RCC 7860 (cell line): ENCODE measurements at places on chromosomes 3 and 15.

- DNase-seq, result no peak
Observed at GRCh38 chr3:14377838-14378169, 24.6 kb upstream of the SLC6A6 start.

DNA sequence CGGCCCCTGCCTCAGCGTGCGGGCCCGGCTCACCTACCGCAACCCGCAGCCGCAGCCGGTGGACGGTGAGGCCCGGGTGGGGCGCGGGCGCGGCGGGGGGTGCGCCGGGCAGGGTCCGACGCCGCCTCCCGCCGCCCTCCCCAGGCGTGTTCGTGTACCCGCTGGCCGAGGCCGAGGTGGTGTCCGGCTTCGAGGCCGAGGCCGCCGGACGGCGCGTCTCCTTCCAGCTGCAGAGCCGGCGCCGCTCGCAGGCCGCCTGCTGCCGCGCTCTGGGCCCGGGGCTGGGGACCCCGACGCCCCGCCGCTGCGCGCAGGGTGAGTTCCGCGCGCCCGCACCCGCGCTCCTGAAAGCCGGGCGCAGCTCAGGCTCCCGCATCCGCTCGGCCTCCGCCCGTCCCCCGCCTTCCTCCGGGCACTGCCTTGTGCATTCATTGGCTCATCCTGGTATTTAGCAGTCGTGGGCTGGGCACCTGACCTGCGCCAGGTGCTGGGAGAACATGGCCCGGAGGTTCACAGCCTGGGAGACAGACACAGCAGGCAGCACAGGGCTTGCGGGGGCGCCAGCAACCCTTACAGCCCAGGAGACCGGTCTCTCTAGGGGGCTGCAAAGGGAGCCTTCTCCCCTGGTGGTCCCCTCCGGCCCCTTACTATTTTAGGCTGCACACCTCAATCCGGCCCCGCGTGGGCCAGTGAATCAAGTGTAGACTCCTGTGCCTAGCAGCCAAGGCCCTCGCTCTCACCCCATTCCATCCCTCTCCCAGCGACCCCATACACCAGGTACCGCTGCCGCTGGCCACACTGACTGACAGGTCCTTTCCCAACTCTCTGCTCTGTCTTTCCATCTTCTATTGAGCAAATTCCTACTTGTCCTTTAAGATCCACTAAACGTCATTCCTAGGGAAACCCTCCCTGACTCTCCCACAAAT is 1.5 kb downstream of the VWA5B2 start:
- no peak for DNase-seq

- DNase-seq, result no peak
Observed at GRCh38 chr15:97966924-97967620, 6.6 kb downstream of the ARRDC4 start.

DNA sequence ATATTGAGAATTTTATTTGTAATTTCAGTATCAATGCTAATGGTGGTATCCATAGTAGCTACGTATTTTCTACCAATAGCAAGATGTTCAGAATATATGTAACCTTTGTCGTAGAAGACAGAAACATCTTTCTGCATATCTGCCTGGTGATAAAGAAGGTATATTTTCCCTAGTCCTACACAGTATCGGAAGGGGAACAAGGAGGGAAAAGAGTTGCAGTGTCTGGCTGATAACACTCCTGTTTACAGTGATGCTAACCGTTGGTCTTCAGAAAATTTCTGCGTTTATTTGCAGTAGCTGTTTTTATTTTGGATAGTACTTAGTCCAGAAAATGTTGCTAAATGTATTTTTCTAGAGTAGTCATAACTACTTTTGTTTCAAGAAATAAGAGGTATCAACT is 25.2 kb downstream of the TSC22D2 start:
- no peak for DNase-seq

DNA sequence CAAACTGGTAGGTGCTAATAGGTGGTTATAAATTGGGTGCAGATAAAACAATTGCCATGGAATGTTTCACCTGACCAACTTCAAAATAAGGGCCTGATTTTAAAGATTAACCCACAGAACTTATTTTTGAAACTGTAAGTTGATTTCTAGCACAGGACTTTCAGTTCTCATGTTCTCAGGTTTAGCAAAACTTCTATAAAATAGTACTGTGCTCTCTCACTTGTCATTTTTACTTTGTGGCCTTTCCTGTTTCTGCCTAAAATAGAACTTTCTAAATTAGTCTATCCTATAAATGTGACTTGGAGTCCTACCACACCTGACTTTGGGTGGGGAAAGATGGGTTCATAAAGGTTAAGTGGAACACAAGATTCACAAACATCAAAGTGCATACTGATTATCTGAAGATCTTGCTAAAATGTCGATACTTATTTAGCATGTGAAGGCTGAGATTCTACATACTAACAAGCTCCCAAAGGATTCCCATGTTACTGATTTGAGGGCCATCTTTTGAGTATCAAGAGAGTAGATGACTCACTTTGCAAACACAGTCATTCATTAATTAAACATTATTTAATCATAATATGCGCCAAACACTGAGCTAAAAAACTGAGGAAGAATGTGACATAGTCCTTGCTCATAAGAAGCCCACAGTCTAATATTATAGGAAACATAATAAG is 38.6 kb downstream of the BTLA start:
- no peak for DNase-seq

GRCh38 chr3:117404730-117405129 is 695.2 kb downstream of the TUSC7 start:
- no peak for DNase-seq

DNA sequence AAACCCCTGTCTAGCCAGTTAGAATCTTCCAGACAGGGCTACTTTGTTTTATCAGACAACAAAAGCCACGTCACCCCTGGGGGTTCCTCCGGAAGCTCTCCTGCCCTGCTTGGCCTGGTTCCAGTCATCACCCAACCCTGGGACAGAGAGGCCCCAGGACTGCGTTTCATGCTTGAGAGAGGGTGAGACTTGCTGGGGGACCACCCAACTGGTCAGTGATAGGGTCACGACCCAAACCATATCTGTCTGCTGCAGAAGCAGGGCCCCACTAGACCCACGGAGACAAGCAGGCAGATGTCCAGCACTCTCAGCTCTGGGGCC is 1.2 kb downstream of the NT5DC2 start:
- peak; percentile 39 for DNase-seq

DNA sequence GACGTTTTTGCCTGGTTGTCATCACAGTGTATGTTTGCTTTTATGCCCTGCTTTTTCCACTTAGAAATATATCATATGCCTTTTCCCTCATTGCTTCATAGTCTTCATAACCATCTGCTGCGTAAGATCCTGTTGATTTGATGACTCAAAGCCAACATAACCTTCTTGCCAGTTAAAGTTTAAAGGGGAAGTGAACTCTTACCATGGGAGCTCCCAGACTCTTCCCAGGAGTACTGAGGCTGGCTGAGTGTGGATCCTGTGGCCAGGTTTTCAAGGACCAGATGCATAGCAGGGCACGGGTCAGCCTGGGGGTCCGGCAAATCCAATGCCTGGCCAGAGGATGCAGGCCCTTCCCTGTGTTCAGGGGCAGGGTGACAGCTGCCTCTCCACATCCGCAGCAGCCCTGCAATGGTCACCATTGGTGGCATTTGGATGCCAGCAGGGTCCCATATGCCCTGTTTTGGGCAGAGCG is 42.0 kb upstream of the SACM1L start:
- DNase-seq, result peak; percentile 81

- DNase-seq, result no peak
Observed at GRCh38 chr3:77242371-77242770, 202.5 kb downstream of the ROBO2 start.

DNA sequence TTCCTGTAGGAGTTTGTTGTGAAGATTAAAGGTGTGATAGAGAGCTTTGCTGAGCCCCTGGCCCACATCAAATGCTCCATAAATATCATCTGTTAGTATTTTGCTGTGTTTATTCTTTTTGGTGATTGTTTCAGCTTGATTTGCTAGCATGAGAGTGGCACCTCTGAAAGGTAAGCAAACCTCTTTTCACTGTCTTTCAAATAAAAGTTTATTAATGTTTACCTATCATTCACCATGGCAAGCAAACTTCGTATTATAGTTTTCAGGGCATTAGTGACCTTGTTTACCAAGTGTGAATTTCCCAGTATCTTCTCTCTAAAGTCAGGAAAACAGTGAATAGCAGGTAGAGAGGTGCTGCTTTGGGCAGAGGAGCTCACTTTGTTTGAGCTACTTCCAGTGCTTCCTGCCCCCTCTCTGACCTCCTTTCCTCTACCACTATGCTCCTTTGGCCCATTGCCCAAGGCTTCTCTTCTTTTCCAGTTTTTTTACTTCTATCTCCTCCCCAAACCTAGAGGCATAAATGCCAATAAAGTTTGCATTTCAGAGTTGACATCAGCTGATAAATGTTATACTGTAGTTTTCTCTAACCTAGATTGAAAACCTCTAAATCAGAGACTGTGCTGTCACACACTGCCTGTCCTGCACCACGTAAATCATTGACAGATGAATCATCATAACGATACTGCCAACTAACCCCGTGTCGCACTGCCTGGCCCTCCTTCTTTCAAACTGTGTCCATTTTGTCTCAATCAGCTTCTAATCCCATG is 569.0 kb downstream of the TUSC7 start:
- DNase-seq, result peak; percentile 87

DNA sequence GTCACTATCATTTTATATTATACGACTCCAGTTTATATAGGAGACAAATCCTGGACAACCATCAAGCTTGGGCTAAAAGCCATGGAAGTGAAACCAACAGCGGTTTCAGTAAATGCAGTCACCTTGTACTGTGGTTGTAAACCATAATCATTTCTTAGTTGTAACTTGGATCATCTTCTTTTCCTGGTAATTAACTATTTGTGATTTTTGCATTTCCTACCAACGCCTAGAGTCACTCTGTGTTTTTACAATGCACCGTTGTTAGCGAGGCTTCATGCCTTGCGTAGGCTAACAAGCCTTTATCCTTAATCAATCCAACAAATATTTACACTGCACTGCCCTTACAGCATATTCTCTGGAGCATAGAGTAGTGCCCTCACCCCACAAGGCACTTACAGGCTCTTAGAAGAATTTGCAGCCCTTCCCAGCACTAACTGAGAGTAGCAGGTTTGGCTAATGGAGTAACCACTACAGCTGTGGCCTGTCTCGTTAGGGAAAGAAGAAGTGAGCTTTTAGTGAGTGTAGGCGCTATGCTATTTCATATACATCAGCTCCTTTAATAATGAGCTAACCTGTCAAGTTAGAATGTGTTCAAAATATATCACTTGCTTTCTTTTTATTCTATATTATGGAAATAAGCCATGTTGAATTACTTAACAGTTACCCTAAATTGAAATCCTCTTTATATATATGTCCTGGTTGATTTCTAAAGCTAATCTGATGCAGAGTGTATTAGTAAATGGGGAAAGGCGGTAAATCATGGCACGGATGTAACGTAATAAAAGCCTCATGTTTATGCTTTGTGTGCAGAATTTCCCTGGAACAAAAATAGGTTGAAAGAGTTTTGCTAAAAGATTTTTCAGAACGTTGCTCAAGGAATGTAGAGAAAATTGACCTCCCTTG is 62.8 kb downstream of the ABHD2 start:
- no peak for DNase-seq

DNA sequence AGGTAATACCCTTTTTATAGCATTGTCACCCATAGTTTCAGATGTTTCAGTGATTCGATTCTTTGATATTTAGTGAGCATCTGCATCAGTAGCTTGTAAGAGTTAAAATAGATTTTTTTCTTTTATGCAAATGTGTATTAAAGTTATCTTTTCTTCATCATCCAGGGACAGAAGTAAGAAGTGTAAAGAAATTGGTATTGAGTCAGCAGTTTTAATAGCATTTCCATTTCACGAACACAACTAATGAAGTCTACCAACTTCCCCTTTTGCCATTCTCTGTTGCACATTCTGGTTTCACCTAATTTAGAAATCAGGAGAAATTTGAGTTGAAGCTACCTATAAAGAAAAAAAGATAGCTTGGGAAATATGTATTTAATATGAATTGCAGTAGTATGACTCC is 127.9 kb downstream of the ROBO1 start:
- DNase-seq, result no peak

DNA sequence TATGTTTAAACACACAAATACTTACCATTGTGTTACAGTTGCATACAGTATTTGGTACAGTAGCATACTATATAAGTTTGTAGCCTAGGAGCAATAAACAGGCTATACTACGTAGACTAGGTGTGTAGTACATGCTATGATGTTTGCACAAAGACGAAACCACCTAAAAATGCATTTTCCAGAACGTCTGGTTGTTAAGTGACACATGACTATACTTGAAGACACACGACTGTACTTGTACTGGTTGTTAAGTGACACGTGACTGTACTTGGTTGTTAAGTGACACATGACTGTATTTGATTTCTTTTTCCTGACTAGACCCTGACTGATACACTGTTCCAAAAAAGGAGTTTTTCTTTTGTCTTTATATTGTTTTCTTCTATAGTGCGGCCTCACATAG is 34.1 kb downstream of the RAB8B start:
- no peak for DNase-seq

GRCh38 chr3:71069797-71070196 is 513.7 kb downstream of the FOXP1 start:
- no peak for DNase-seq

GRCh38 chr3:51944451-51945021 is 2.4 kb downstream of the PARP3 start:
- DNase-seq, result no peak

DNA sequence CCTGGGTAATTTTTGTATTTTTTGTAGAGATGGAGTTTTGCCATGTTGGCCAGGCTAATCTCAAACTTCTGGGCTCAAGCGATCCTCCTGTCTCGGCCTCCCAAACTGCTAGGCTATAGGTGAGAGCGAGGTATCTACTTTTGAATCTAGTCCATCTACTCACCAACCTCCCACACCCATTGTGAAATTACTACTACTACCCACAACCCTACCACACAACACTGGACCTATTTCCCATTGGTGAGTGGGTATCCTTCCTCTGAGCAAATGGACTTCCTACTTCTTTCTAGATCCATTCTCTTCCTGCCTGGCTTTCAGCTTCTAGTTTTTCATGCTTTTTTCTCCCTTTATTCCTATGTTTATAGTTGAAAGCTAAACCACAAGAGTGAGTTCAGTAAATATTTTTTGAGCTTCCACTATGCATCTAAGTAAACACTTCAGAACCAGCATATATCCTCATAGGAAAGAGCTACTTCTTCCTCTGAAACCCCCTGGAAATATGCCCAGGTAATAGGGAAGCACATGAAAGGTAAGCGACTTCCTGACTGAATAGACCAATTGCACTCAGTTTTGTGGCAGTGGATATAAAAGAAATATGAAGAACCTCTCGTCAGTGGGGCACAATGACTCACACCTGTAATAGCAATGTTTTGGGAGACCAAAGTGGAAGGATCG is 39.1 kb downstream of the MYO1E start:
- no peak for DNase-seq

DNA sequence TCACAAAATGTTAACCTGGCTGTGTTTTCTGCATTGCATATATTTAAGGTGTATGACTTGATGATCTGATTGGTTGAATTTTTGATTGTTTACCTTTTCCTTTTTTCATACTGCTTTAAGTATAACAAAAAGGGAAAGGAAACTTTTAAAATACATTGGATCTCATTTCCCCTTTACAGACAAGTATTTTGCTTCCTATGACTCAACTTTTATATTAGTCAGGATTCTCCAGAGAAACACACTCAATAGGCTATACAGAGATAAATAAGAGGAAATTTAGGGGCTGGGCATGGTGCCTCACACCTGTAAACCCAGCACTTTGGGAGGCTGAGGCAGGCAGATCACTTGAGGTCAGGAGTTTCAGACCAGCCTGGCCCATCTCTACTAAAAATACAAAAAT is 205.8 kb downstream of the TJP1 start:
- no peak for DNase-seq
